Small intestine (tissue), 16 donors: ENCODE measurements at places on chromosomes 7 and 10.

DNA sequence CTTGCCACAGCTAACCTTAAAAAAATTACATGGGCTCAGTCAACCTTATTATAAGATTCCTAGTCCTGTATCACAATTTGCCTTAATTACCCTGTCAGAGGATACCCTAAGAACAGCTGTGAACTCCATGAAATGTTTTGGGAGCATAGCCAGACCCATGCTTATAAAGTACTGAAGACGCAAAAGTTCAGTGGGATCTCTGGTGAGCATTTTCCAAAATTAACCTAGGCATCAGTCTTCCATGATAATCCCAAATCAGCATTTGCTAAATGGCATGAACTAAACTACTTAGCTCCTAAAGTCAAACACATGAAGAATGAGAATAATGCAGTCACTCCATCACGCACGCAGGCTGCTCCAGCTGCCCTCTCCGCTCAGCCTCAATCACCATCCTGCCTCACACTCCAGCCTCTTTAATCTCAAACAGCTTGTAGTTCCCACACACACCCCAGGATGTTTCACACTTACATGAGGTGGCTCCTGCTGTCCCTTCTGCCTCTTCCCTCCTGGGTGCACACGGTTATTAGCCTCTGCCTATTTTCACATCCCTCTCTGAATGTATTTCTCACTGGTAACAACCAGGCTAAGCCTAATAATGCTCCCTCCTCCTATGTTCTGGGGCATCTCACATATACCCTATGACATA is 15.3 kb downstream of the IGF2BP3 start:
- no peak for DNase-seq

GRCh38 chr7:106071356-106071998 is 40.6 kb downstream of the SYPL1 start:
- DNase-seq = peak; percentile 25

GRCh38 chr10:11330383-11331045 is 280.9 kb downstream of the USP6NL start:
- DNase-seq = no peak

GRCh38 chr7:41979834-41980307 is 257.1 kb downstream of the GLI3 start:
- no peak for DNase-seq

- no peak for DNase-seq
These were observed 218.8 kb upstream of the FRMD4A start for GRCh38 chr10:14549496-14549895.

DNA sequence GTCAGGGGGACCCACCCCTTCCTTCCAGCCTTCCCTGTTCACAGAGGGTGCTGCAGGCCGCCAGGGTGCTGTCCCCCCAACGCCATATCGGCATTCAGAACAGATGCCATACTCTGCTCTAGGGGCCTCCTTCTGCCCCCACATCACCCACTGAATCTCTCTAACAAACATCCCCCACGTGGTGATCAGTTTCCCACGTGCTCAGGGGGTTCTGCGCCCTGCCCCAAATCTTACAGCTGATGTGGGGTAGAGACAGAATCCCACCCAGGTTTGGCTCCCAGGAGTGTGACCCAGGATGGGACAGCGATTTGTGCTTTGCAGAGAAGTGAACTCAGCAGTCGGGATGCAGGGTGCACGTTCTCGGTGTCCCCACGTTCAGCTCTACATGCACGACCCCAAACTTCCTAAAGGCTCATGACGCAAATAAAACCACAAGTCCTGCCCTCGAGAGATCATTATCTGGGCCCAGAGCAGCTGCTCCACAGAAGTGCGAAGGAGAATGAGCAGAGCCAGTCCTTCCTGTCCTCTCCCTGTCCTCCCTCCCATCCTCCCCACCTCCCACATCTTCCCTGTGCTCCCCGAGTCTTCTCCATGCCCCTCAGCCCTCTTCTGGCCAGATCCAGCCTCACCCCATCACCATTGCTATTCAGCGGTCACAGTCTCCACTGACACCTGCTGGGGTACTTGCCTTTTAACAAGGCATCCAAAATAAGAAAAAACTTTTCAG is 423.4 kb downstream of the DNAJB6 start:
- DNase-seq = no peak

DNA sequence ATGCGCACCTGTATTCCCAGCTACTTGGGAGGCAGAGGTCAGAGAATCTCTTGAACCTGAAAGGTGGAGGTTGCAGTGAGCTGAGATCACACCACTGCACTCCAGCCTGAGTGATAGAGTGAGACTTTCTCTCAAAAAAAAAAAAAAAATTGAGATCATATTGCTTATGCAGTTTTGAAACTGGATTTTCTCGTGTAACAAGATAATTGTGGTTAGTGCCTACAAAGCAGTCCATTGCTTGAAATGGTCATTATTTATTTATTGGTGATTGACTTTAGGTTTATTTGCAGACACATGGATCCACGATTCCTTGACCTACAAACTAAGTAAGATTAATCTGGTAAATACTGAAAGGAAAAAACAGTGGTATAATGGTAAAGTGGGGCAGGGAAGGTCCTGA is 149.8 kb downstream of the TAX1BP1 start:
- DNase-seq = no peak

DNA sequence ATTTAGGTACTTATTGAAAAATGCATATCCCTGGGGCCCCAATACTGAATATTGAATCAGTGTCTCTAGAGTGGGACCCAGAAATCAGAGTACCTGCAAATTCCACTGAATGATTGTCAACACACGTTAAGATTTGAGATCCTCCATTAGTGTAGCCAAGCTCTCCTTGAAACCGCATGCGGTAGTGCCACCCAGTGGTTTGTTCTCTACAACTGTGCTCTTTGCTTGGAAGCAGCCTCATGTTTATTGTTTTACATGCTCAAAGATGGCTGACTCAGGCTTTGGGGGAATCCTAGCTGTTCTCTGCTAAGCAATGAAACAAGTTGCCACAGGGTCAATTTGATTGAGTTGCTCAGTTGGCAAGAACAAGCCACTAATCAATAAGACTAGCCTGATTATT is 340.2 kb upstream of the CELF2 start:
- peak; percentile 41 for DNase-seq

DNA sequence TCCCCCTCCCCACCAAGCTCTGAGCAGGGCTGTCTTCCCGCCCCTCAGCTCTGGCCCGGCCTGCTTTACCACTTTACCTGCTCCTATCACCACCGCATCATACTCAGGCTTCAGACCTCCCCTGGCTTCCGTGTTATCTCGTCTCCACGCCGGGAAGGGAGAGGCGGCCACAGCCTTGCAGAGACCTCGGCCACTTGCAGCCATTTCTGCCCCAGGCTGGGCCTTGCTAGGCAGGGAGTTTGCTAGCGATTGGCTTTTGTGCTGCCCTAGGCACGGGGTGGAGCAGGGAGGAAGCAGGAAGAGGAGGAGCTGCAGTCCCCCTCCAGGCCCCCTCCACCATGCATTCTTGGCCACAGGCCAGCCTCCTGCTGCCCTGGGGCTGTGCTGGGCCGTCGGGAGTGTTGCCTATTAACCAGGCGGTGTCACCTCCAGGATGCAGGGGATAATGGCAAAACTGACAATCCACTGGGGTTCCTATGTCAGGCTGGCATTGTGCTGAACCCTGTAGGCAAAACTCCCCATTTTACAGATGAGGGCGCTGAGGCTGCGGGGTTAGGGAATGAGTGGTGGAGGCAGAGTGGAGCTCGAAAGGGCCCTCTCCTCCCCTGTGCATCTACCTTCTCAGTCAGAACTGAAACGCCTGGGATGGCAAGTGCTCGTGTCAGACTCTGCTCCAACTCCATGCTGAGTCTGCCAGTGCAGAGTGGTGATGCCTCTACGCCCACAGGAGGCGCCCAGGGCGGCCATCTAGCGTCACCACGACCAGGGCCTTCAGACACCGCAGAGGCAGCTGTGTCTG is at the start of gene PYROXD2:
PYROXD2 (minus strand) TSS at position 251 of the 799 bp plus-strand sequence; CDS start at position 204, 47 bp downstream.
- DNase-seq = peak; percentile 95

- peak; percentile 72 for DNase-seq
These were observed 700 bp downstream of the SMC3 start for GRCh38 chr10:110568055-110568735.

DNA sequence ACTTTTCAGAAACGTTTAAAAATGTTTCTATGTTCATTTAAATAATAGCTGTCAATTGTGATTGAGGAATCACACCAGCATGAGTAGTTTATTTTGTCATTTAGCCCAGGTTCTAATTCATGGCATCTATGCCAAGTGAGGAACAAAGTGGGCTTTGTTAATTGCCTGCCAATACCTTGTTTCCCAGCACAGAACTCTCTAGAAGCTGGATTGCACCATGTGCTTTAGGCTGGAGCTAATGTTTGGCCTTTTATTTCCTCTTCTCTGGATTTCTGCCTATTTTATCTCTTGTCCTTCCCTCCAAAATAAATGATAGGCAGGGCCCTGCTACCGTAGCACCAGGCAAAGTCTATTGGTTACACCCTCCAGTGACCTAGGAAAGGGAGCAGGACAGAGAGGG is 109.9 kb upstream of the ITGB1 start:
- DNase-seq = no peak

DNA sequence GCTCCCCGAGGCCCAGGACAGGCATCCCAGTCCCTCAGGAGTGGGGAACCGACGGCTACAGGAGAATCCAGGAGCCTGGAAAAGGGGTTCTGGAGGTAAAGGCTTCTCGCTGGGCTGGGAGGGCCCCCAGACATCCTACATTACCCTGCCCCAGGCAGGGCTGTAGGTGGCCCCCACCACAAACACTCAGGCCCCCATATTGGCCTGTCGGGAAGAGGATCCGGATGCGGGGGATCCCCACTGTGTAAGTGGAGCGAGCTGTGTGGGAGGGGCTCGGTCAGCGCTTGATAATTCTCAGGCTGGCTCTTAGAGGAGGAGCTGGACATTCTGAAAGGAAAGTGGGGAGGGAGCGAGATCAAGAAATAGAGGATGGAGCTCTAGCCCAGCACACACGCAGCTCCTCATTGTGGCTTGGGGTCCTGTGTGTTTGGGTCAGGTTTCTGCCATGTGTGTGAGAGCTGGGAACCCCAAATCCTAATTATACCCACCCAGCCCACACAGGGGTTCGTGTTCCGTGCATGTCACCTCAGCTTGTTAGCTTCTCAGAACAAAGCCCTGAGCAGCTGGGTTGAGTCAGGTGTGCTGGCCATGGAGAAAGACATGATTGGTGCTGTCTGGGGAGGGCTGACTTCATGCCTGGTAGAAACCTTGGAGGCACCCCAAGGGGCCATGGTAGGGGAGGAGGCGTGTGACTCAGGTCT is 49.4 kb downstream of the ZNF467 start:
- DNase-seq = no peak

- no peak for DNase-seq
These were observed 38.0 kb upstream of the PCBD1 start for GRCh38 chr10:70926226-70927000.

DNA sequence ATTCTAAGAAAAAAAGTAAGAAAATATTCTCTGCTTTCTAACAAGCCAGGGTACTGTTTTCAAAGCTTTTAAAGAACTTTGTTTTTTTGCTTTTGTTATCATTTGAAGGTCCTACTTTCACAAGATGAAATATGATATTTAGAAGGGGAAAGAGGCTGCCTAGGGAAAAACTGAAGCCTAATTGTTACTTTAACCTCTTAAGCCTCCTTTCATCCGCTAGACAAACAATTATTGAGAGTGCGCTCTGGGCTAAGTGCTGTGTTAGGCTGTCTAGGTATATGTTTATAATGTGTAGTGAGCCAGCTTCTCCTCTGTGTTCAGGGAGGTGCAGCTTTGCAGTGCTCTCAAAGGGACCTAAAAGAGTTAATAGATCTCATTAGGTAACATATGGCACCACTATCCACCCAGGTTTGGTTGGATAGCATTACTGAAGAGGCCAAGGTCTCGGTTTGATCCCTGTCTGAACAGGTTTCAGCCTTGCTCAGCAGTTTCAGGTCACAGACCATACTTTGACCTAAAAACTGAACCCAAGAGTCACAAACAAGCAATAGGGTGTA is 17.9 kb downstream of the PDK4 start:
- peak; percentile 80 for DNase-seq

DNA sequence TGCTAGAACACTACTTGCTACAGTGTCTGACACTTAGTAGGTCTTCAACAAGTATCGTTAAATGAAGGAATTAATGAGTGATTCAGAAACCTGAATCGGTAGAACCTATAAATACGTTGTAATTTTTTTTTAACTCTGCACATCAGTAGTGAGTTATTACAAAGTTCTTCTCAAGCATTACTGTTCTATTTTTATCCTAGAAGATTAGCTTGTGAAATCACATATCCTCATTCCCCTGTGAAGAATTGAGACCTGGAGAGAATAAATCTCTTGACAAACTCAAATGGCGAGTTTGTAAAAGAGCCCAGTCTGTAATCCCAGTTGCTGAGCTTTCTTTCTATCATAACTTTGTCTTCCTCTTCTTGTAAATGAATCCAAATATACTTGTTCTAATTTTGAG is 34.7 kb downstream of the HYAL4 start:
- no peak for DNase-seq

DNA sequence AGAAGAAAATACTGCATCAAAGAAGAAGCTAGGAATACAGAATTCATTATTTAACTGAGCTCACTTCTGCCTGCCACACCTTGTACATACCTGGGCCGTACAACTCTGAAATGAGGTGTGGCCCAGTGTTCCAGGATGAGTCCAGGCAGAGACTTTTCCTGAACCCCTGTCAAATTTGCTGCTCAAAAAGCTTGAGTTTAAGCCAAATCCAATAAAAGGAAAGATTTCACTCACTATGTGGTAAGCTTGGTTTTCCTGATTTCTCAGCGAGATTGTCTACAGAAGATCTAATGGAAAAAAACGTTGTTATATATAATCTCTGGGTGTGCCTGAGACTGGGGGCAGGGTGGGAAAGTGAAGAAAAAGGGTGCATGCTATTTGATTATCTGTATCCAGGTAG is 72.1 kb upstream of the EGFR start:
- no peak for DNase-seq

DNA sequence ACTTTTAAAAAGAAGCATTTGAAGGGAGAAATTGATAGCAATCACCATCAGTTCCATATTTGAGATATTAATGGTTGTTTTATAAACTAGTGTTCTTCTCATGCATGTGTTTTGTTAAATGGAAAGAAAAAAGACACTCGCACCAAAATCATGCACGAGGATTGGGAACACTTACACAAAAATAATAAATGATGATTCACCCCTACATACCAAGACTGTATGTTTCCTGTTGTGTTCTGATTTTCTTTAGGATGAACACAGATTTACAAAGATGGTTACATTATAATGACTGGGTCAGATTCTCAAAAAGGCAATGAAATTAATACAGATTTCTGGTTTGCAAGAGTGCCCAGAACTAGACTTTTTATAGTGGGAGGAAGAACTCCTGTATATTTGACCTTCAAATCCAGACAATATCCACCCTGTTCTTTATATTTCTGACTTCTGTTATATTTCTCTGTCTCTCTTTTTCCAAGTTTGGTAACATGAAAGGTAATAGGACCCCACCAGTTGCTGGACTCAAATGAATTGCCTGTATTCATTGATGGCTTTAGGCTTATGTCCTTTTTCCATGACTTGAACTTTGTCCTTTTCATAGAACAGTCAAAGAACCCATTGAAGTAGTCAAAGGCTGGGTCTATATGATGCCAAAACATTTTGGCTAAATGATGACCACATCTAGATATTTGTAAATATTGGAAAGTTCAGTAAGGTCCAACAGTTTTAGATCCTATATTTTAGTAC is 54.4 kb downstream of the SEMA3A start:
- no peak for DNase-seq

- DNase-seq = no peak
These were observed 11.5 kb upstream of the GIMAP7 start for GRCh38 chr7:150503155-150503554.

- DNase-seq = no peak
These were observed 7.9 kb upstream of the CYP3A7 start for GRCh38 chr7:99742737-99743394.

- DNase-seq = peak; percentile 87
These were observed 85.3 kb upstream of the CCDC6 start for GRCh38 chr10:59991661-59992060.

GRCh38 chr7:109835577-109835976 is 1255.3 kb upstream of the LRRN3 start:
- no peak for DNase-seq
